ENCODE measurements at places on chromosomes 13 and 19.
A peak's percentile ranks its signal among the peaks of the same experiment; 100 is the strongest.

GRCh38 chr13:100951016-100951415, 276.4 kb upstream of the TMTC4 start:
- no peak for DNase-seq

- DNase-seq: no peak
Measured at GRCh38 chr19:56125806-56126590, 4.9 kb upstream of the ZNF787 start.

DNA sequence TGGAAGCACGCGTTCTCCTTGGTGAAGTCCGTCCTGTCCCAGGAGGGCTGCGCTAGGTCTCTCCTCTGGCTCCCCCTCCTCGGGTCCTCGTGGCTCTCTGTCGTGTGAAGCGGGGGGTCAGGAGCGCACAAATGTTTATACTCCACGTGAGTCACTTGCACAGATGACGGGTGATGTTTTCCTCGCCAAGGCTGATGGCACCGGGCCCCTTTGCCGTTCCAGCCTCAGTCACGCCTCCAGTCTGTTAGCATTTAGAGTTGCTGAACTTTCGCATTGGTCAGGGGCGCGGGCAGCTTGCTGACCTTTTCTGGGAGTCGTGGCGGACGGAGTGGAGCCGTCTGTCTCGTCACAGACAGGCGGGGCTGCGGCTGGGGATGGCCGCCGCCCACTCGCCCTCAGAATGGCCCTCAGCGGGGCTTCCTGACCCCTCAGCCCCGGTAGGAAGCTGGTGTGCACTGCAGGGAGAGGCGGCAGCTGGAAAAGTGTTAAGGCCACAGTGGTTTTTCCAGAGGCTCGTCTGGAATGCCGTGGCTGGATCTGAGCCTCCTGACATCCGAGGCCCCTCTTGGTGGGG, 13.7 kb downstream of the KLHL26 start:
- DNase-seq: peak; percentile 37

- no peak for DNase-seq
Measured at GRCh38 chr13:32866921-32867320, 149.3 kb upstream of the KL start.

- DNase-seq: peak; percentile 73
Measured at GRCh38 chr19:2476451-2477140, 669 bp downstream of the GADD45B start.

DNA sequence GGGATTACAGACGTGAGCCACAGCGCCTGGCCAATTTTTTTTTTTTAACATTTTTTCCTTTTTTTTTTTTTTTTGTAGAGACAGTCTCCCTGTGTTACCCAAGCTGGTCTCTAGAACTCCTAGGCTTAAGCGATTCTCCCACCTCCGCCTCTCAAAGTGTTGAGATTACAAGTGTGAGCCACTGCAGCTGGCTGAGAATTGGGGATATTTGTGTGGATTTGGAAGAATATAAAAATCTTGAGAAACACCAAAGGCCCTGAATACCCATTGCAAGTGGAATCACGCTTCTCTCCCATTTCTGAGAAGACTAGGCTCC, 79.9 kb upstream of the ABCC4 start:
- DNase-seq: no peak

GRCh38 chr19:53982611-53983010, 8.8 kb upstream of the CACNG6 start:
- DNase-seq: peak; percentile 44

GRCh38 chr19:30690935-30691818, 319.0 kb downstream of the ZNF536 start:
- DNase-seq: peak; percentile 25

DNA sequence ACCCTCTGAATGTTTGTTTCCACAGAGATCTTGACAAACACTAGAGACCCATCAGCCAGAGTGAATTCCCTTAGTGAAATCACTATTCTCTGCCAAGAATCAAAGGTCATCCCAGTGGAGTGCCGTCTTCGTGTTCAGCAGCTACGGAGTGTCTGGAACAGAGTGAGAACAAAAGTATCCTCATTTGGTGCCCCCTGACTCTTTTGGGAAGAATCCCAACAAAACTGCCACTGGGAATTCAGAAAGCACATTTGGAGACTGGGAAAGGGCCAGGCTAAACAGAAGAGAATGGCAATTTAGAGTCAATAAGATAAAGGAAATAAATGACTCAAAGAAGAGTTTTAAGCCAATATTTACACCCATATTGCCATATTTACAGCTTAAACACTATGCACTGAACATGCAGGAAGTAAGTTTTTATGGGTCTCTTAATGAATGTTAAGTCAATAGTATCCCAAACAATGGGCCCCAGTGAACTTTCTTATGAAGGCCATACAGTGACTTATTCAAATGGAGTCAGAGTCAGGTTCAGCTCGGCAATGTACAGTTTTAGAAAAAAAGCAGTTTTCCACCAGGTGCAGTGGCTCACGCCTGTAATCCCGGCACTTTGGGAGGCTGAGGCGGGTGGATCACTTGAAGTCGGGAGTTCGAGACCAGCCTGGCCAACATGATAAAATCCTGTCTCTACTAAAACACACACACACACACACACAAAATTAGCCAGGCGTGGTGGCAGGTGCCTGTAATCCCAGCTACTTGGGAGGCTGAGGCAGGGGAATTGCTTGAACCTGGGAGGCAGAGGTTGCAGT, 392.6 kb downstream of the KLF5 start:
- DNase-seq: no peak

GRCh38 chr13:28707629-28708427, 10.9 kb downstream of the SLC46A3 start:
- no peak for DNase-seq

GRCh38 chr19:39939556-39939955, 5.1 kb upstream of the FCGBP start:
- DNase-seq: no peak

- peak; percentile 94 for DNase-seq
Measured at GRCh38 chr19:12721656-12722565, 1.8 kb downstream of the TNPO2 start.

DNA sequence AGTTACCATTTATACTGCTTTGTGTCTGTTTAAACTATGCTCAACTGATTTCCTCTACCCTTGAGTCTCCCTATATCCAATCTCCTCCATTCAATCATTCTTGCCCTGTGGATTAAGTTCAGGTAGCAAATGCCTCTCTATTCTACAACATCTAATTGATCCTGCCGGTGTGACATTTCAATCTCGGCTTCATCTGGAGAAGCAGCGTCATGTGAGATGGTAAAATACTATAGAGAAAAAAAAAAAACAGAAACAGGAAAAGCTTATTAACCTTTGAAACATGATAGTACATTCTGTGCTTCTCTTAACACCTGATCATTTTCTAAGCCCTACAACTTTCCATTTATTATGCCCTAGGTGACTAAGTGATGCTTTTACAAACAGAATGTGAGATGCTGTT, 89.4 kb downstream of the KCTD12 start:
- DNase-seq: no peak

GRCh38 chr19:52716522-52716921, 18.3 kb downstream of the ZNF611 start:
- peak; percentile 41 for DNase-seq

GRCh38 chr13:102555914-102556553, 40.8 kb upstream of the TPP2 start:
- peak; percentile 39 for DNase-seq

DNA sequence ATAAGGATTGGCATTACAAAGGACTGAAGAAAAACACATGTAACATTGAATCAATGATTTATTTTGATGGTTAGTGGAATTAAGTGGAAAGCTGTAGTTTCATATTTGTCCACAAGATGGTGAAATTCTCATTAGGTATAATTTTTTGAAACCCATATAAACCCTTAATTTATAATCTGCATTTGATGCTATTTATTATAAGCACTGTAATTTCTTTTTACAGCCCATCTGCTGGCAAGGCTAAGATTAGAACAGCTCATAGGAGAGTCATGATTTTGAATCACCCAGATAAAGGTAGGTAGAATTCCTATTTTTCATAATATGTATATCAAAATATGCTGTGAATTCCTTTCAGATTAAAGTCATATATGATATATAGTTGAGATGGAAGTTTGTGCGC, 62.2 kb downstream of the DNAJC15 start:
- no peak for DNase-seq

DNA sequence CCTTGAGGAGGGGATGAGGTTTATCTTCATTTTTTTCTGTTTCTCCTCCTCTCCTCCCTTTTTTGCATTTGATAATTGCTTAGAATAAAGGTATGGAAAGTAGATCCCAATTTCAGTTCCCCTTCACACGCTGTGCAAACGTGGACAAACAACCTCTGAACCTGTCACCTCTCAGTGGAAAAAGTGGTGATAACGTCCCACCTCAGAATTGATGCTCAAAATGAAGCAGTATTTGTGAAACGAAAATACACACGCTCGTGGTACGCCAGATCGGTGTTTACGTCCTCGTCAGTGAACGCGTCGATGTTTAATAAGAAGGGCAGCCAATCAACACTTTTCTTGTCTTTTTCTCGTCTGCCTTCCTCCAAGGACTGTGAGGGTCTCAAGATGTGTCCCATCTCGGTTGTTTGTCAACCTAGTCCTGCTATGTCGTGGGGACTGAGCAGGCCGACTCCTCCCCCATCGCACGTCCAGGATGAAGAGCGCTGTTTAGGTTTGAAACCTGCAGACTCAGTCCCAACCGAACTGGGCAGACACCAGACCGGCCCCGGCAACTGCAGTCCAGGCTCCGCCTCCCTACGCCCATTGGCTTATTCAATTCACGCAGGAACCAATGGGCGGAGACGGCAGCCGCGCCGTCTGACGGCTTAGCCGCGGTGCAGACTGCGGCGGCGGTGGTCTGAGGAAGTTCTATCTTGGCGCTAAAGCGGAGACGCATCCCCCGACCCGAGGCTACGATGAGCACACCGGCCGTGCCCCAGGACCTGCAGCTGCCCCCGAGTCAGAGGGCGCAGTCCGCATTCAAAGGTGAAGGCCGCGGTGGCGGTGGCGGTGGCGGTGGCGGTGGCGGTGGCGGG, at the start of gene CKAP2:
CKAP2 (plus strand) TSS at position 659 of the 857 bp plus-strand sequence; CDS start at position 738, 79 bp downstream.
- DNase-seq: peak; percentile 98

- no peak for DNase-seq
Measured at GRCh38 chr13:83298617-83299016, 583.7 kb downstream of the SLITRK1 start.

- peak; percentile 73 for DNase-seq
Measured at GRCh38 chr19:45099467-45100191, 6.7 kb downstream of the PPP1R37 start.

DNA sequence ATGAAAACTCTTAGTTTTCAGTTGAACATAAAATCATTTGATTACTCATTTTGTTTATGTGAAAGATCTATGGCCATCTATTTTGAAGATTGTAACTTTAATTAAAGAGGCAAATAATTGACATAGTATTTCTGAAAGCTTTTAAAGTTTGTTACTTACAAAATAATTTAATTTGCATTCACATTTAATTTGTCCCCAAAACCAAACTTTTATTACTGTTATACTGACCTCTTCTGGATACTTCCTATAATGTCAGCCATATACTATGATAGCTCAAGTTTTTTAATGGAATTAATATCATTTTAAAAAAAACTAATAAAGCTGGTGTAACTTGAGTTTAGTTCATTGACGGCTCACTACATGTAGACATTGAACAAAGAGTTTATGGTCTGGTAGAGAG, 4.9 kb upstream of the SGCG start:
- no peak for DNase-seq

GRCh38 chr13:30376426-30377311, 45.6 kb upstream of the UBE2L5 start:
- no peak for DNase-seq

- no peak for DNase-seq
Measured at GRCh38 chr19:2629491-2630351, 72.8 kb downstream of the GNG7 start.

DNA sequence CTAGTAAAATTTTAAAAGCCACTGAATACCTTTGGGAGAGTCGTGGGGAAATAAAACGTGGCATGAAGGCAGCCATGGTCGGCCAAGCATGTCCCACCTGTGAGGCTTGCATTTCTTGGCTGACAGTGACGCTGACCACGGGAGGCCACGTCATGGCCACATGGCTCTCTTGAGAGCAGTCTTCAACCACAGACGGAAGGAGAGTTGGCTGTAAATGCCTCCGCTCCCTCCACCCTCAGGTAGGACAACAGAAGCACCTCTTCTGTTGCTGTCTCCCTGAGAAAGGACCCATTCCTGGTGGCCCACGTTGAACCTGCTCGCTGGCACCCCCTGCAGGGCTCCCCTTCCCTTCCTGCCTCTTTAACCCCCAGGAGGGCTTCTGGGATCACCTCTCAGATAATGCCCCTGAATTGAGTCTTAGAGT, 10.6 kb upstream of the LRRC25 start:
- DNase-seq: peak; percentile 47

DNA sequence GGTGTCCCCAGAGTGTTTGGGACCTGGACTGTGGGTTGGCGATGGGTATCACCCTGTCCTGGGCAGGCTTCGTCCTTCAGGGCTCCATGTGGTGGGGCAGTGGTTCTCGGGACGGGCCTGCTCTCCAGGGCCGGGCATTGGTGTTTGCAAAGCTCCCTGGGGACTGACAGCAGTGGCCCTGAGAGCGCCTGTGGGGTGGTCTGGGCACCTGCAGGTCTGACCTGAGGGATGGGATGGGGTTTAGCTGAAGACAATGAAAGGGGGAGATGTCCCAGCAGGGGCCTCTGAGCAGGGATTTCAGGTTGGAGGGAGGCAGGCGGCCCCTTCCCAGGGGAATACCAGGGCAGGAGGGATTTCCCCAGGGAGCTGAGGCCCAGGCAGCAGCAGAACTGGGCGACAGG, 68.3 kb upstream of the MCF2L start:
- DNase-seq: peak; percentile 44

- DNase-seq: peak; percentile 79
Measured at GRCh38 chr19:48896191-48896720, 2.3 kb downstream of the TULP2 start.

DNA sequence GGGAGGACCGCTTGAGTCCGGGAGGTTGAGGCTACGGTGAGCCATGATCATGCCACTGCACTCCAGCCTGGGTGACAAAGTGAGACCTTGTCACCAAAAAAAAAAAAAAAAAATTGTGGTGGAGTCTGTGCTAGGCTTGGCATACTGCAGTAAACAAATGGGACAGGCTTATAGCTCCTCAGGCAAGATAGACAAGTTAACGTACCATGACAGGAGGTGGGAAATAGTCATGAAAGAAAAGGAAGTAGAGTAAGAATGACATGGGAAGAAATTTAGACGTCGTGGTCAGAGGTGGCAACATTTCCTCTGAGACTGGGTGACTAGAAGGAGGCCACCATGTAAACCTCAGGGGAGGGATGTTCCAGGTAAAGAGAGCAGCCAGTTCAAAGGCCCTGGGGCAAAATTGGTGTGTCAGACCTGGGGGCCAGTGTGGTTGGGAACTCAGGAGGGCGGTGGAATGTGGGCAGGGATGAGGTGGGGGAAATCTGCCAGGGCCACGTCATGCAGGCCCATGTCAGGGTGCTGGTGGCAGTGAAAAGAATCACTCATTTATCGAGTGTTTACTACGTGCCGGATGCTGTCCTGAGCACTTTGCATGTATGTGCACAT, 5.6 kb downstream of the SNRPA start:
- no peak for DNase-seq
